CD4-positive, alpha-beta T cell treated with Interleukin-12 subunit alpha and Interleukin-12 subunit beta, for 1 hour (primary cell): ENCODE measurements at places on chromosomes 13 and 19.
A peak's percentile ranks its signal among the peaks of the same experiment; 100 is the strongest.

- DNase-seq, result peak; percentile 40
Measured at GRCh38 chr19:55276720-55277430, 3.0 kb downstream of the HSPBP1 start.

- DNase-seq, result no peak
Measured at GRCh38 chr13:63902141-63902540, 2486.5 kb upstream of the PCDH20 start.

DNA sequence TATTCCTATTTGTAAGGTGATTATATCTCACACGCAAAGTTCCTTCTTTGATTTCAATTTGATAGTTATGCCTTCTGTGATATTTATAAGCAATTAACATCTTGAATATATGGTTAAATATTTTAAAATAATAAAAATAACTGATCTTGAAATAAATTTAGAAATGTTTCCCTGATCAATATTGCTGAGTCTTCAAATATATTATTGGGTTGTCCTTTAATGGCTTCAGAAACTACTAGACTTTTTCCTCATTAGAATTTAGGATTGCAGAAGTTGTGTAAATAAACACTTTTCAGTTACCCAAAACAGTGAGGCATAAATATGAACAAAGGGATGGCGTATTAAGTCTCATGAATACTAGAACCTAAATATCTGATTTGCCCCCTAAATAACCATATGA is 252.3 kb upstream of the PRR20A start:
- no peak for DNase-seq

- DNase-seq, result no peak
Measured at GRCh38 chr13:32017474-32017873, 14.1 kb upstream of the FRY start.

GRCh38 chr13:29435125-29435911 is 160.2 kb downstream of the SLC7A1 start:
- no peak for DNase-seq

DNA sequence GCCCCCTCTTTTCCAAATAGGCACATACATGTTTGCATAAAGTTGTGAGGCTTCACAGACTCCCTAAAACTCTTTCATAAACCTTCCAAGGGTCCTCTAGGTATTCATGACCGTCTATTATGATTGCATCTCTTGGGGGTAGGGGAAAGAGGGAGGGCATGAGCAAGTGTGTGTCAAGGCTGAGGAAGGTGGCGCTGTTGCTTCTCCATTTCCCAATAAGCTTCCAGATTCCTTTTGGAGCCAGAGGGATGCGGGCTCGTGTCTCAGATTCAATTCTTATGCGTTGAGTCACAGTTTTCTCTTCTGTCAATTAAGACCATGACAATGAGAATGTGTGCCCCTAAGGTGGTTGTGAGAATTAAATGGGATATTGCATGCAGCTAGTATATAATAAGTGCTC is 51.0 kb upstream of the CYP2A7 start:
- no peak for DNase-seq

GRCh38 chr19:19485998-19486290 is 29.4 kb downstream of the TSSK6 start:
- no peak for DNase-seq

DNA sequence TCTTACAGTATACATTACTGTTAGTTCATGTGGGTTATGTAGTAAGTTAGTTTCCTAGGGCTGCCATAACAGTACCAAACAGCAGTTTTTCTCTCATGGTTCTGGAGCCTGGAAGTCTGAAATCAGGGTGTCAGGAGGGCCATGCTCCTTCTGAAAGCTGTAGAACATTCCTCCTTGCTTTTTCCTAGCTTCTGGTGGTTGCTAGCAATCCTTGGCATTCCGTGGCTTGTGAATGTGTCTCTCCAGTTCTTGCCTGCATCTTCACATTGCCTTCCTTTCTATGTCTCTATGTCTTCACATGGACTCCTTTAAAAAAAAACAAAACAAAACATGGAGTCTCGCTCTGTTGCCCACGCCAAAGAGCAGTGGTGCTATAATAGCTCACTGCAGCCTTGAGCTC is 95.4 kb downstream of the WDFY2 start:
- DNase-seq, result no peak

DNA sequence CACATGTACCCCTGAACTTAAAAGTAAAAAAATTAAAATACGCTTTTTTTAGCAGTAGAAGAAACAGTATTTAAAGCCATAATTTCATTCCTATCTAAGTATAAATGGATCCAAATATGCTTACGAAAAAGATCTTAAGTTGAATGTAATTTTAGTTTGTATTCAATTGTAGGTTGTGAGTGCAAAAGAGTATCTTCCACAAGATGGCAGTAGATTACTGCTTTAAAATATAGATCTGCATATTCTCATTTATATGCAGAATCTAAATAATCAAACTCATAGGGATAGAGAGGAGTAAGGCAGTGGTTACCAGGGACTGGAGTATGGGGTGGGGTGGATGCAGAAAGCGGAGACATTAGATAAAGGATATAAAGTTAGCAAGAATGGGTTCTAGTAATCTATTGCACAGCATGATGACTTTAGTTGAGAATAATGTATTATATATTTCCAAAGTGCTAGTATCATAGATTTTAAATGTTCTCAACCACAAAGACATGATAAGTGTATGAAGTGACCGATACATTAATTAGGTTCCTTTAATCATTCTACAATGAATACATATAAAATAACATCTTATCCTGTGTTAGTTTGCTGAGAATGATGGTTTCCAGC is 14.2 kb downstream of the OR7A17 start:
- no peak for DNase-seq

DNA sequence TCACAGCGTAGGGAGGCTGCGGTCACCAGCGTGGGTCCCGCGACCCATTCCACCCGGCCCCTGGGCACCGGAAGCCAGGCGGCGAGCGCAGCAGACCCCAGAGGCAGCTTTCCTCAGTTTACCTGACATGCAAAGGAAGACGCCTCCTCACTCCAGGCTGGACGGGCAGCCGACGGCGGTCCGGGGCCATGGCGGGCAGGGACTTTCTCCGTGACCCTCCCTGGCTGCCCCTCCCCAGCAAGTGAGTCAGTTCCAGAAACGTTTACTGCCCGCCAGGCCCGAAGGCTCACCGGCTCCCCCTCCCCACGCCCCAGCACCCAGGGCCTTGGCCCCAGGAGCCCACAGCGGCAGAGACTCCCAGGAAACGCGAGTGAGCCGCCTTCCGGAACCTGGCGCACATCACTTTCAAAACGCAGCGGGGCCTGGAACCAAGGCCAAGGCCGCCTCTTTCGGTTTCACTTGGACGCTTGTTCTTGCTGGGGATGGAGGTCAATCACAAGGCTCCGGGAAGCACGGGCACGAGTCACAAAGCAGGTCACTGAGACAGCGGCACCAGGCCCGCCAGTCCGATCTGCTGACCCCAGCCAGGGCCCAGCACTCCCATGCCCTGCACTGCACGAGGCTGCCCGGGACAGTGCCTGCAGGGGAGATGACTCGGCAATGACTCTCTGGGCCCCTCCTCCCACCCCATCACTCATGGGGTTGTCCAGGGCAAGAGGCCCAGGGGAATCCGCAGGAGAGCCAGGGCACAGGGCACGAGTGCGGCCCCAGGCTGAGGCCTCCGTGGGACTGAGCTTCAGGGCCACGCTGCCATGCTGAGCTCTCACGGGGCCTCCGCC is 5.3 kb downstream of the SBNO2 start:
- no peak for DNase-seq

- no peak for DNase-seq
Measured at GRCh38 chr19:14198384-14199376, 7.3 kb downstream of the ADGRL1 start.

DNA sequence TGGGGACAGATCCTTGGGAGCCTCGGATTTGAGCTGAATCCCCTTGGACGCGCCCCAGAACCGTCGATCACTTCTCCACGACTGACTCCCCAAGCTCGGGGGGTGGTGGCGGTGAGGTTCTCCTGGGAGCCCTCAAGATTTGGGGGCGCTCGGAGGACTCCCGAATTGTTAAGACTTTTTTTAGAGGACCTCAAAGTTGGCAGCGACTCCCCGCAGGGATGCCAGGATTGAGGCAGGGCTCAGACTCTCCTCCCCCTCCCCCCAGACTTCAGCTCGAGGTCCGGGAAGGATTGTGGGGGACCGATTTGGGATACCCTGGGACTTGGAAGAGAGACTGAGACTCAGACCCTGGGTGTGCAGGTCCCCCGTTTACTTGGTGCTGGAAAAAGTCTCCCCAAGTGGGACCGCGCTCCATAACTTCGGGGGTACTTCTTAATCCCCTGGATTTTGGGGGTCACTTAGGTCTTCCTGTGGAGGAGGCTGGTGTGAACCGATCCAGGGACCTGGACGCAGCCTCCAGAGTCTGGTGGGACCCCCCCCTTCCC is 665 bp downstream of the VASP start:
- DNase-seq, result no peak

GRCh38 chr13:49367640-49368422 is 76.0 kb downstream of the CAB39L start:
- DNase-seq, result no peak

GRCh38 chr13:73910733-73911132 is 223.5 kb downstream of the KLF12 start:
- no peak for DNase-seq

- peak; percentile 71 for DNase-seq
Measured at GRCh38 chr19:50461066-50461875, 15.0 kb upstream of the EMC10 start.

DNA sequence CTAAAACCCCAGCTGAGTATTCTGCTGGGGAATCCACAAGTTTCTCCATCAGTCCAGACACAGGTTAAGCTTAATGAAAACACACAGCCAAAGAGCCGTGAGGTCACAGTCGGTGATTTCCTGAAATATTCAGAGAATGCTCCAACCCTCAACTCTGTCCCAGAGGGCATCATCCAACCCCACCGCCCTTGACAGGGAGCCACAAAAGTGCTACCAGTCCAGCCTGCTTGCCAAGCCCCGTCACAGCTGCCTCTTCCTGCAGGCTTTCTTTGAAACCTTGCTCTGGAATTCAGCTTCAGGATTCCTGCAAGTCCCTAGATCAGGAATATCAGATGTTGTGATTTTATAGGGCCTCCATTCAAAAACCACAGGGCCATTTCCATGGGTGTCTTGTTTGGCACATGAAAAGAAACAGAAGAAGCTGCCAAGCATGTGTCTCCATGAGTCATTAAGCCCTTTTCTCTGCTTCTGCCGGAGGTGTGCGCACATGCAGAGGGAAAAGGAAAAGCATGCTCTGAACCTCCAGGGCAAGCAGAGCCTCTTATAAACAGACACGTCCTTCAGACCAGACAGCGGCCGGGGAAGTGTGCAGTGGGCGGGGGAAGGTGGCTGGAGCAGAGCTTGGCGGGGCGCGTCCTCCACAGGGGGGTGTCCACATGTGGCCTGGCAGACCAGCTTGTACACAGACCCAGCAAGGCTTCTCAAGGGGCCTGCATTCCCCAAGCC is 164.7 kb downstream of the KATNAL1 start:
- peak; percentile 31 for DNase-seq

DNA sequence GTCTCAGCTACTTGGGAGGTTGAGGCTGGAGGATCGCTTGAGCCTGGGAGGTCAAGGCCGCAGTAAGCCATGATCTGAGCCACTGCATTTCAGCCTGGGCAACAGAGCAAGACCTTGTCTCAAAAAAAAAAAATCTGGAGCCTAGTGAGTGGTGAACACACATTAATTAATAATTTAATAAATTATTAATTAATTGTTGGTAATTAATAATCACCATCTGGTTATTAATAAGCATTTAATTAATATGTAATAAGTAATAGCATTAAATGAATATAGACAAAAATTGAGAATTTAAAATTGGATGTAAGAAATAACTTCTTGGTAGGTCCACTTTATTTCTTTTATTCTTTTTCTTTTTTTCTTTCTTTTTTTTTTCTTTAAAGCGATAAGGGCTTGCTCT is 31.9 kb upstream of the CEBPA start:
- no peak for DNase-seq

DNA sequence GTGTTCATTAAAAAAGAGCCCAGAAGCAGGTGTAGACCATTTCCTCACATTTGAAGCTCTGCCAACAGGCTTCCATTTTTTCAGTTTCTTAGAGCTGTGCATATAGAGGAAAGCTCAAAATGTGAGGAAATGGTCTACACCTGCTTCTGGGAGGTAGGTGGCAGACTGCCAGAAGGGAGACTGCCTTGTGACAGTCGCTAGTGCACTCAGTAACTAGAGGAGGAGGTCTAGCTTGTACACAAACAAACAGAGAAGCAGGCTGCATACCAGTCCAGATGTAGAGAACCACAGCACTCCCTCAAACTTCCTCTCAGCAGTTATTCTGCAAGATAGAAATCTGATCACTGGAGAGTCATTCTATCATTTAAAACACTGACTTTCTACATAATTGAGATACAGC is 800.2 kb downstream of the EFNB2 start:
- no peak for DNase-seq

GRCh38 chr13:67619351-67619994 is 389.3 kb upstream of the PCDH9 start:
- DNase-seq, result no peak

DNA sequence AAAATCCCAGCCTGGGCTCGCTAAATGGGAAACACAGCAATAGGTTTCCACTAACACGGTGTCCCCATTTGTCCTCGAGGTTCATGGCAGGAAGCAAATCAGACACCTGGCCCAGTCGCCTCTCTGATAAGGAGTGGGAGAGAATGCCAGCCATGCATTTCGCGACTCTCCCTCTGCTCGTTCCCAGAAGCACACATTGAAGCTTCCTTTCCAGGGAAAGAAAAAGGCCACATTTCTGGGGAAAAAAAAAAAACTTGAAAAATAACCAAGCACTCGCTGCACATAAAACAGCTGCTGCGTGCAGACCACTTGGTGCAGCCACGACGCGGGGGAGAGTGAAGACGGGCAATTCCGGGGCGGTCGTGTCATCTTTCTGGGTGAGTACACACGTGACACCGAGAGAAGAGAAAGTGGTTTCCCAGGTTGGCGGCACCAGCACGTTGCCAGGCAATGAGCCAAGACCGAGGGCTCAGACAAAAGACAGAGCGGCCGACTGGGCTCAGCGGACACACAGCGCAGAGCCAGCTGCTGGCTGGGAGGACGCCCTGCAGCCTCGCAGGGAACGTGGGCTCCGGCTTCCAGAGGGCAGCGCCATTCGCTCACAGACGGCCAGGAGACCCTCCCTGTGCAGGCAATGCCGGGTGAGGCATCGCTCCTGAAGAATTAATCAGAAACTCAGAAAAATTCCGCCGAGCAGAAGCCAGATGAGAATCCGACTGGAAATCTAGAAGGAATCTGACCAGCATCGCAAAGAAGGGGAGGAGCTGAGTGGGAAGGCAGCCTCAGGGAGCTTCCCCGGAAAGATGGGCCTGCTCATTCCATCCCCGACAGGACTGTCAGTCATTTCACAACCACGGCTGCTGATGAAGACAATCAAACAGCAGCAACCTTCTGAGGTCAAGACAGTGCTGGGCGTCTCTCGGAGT is 83.2 kb upstream of the IRS2 start:
- no peak for DNase-seq

- DNase-seq, result no peak
Measured at GRCh38 chr13:33728271-33729037, 89.5 kb upstream of the RFC3 start.

- no peak for DNase-seq
Measured at GRCh38 chr13:60335531-60335930, 61.5 kb upstream of the TDRD3 start.
